NCI-H146 (cell line): ENCODE measurements at places on chromosomes 3 and 15.

DNA sequence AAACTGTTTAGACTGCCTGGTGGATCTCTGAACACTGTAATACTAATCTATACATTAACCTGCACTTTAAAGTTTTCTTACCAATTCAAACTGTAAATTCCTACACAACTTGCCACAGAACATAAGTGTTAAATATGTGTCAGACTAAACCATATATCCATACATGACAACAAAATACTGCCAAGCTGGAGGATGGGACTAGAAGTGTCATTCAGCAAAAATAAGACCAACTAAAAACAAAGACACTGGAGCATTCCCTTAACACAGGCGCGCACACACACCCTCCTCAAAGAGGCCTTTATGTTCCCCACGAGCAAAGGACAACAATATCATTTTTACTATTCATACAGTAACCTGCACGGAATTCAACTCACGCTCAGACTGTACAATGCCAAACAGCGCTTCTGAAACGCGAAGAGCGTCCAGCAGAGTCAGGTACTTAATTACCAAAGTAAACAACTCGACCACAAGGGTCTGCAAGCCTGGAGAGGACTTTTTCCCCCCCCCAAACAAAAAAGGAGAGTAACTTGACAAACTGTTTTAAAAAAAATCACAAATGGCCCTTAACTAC, 1.1 kb downstream of the DCUN1D1 start:
- peak; percentile 66 for DNase-seq

GRCh38 chr3:114700637-114701234, 406.9 kb downstream of the TIGIT start:
- no peak for DNase-seq

GRCh38 chr3:188416041-188416440, 262.1 kb downstream of the LPP start:
- no peak for DNase-seq

GRCh38 chr3:128452678-128453275, 13.9 kb downstream of the DNAJB8 start:
- DNase-seq = no peak

GRCh38 chr3:134253475-134254226, 3.0 kb upstream of the RYK start:
- no peak for DNase-seq

DNA sequence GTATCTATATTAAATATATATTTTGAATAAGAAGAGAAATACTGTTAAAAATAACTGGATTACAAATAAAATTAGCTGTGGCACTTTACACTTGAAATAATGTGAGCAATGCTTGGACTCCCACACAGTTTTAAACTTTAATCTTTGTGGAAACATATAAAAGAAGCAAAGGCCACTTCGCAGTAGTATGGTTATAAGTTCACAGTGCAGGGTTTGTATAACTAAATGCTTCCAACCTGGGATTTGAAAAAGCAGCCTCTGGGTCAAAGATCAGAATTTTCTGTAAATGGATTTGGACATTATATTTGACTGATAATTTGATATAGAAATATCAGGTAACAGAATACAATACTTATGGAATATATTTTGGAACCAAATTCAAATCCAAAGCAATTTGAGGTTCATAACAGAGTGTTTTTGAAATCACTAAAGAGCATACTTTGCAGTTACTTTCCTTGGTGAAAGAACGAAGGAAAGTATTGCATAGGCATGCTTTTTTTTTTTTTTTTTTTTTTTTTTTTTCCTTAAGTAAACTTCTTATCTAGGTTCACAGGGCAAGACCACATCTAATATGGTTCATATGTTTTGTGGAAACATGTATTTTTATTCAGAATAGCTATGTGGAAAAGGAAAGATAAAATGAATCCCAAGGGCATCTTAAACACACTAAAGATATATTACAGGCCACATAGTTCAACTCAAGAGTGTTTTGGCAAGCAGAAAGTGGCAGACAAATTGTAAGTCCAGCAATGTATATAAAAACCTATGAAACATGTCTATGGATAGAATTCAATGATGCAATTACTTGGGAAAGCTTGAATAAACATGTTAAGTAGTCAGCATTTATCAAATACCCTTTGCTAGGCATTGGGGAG, 47.1 kb upstream of the SGO1 start:
- no peak for DNase-seq

- no peak for DNase-seq
Measured at GRCh38 chr15:66310786-66311185, 17.4 kb downstream of the DIS3L start.

GRCh38 chr3:148075771-148076716, 621.7 kb upstream of the AGTR1 start:
- peak; percentile 78 for DNase-seq

DNA sequence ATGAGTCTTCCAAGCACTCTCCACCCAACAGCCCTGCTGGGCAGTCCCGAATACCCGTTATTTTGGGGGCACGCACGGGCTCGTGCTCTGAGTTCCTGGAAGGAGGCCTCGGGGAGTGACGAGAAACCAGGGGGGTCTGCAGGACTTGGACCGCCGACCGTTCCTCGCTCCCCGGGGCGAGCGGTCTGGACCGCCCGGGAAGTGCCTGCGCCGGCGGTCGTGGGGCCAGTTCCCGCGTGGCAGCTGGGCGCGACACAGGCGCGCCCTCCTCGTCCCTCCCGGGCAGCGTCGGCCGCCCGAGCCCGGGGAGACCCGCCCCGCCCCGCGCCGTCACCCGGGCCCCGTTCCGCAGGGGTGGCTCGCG, 387 bp downstream of the GNB4 start:
- no peak for DNase-seq

DNA sequence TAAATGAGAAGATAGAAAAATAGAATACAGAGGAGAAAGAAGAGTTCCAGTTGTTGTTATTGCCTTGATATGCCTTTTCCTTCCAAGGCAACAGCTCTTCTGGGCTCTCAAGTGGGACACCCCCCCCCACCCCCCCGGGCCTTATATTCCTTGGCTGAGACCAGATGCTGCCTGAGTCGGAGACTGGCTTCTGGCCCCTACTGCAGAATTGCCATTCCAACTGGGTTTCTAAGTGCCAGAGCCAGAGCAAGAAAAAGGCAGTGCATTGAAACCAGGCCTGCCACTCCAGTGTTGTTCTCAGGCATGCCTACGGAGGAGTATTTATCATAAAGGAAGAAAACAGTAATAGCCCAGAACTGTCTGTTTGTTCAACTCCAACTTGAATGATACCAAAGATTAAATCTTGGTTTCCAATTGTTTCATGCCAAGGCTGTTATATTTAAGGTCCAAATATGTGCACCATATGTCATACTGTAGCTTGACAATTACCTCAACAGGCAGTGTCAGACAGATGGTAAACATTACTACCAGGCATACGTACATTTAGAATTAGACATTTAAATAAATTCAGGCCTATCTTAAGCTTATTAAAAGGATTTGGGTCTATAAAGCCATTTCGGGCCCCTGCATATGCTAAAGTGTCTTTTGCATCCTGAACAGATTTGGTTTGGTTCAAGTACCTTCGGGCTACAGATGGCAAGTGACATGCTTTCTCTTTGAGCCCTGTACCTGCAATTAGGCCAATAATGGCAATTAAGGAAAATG, 209.9 kb upstream of the SEMA6D start:
- DNase-seq = no peak

DNA sequence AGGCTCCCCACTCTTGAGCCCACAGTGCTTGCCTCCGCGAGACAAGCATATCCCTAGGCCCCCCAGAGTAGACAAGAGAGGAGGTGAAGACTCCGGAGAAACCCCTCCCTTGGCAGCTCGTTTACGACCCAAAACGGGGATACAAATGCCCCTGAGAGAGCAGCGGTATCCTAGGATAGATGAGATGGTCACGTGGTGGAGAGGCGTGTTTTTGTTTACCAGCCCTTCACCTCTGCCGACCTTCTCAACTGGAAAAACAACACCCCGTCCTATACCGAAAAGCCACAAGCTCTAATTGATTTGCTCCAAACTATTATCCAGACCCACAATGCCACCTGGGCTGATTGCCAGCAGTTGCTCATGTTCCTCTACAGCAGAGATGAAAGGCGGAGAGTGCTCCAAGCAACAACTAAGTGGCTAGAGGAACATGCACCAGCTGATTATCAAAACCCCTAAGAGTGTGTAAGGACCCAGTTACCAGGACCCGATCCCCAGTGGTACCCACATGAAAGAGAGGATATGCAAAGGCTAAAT, 99.5 kb upstream of the OSBPL11 start:
- DNase-seq = no peak

GRCh38 chr15:99976811-99977271, 243.6 kb upstream of the LYSMD4 start:
- no peak for DNase-seq

GRCh38 chr3:108001457-108001856, 89.4 kb downstream of the CD47 start:
- DNase-seq = no peak

GRCh38 chr3:24002129-24002528, 57.0 kb downstream of the NR1D2 start:
- DNase-seq = no peak

DNA sequence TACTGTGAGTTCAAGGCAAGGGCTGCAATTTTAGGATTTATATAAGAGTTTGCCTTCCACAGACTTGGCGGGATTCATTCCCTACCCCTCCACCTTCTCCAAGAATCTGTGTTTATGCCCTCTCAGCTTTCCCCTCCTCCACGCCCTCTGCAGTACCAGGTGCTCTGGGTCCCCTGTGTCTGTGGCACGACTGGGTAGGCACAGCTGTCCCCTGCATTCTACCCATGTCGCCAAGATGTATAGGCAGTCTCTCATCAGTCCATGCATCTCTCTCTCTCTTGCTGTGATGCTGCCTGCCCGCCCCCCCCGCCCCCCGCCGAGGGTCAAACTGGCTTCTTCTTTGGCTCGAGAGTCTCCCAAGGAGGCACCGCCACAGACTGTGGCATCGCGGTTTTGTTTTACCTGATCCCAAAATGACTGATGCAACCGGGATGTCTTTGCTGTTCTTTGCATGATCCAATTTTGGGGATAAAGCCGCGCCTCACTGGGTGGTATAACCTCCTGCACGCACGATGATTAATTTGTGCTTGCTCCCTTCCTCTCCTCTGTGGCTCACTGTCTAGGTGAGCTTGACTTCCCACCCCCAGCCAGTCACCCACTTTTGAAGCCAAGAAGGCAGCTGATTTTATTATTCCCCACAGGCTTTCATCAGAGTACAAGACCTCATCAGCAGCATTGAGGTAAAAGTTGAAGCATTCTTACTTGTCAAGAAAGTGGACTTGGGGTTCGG, 43.7 kb downstream of the EFCAB12 start:
- no peak for DNase-seq

DNA sequence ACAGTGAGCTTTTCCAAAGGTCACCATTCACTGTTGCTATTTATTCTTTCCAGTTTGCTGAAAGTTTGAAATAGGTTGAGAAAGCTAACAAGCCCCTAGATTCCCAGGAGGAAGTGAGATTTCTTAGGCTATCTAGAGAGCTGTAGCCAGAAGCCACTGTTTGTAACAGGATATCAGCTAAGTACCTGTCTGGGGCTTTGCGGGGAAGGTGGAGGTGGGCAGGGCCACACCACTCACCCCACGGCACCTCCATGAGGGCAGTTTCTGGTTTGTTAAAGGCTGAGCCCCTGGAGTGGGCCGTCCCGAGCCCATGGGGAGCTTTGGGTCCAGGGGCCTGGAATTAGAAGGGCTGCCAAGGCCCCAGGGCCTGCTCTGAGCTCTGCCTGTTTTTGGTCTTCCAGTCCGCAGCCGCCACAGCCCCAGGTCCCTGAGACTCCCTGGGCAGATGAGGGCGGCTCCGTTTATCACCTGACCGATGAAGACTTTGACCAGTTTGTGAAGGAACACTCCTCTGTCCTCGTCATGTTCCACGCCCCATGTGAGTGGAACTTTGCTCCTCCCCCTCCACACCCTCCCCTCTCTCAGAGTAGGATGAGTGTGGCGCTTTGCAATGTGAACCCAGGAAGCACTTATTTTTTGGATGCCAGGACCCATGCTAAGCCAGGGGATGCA, 63.4 kb downstream of the PDIA5 start:
- no peak for DNase-seq

DNA sequence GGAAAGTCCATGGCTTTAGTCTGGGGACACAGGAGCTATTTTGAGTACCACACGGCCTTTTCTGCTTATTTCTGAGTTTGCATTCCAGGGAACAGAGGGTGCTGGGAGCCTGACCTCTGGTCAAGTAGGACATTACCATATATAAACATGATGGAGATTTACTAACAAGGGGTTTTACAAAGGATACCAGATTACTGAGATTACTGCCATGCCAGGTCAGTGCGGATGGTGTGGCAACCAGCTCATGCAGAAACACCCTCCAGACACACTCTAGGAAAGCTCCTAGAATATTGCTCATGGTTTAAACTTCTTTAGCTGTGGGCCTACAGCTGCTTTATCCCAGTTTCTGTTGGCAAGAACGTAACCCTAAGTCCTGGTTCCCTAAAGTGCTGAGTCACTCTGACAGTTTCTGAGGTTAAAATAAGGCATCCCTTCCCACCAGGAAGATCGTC, 54.3 kb upstream of the AGTR1 start:
- no peak for DNase-seq

DNA sequence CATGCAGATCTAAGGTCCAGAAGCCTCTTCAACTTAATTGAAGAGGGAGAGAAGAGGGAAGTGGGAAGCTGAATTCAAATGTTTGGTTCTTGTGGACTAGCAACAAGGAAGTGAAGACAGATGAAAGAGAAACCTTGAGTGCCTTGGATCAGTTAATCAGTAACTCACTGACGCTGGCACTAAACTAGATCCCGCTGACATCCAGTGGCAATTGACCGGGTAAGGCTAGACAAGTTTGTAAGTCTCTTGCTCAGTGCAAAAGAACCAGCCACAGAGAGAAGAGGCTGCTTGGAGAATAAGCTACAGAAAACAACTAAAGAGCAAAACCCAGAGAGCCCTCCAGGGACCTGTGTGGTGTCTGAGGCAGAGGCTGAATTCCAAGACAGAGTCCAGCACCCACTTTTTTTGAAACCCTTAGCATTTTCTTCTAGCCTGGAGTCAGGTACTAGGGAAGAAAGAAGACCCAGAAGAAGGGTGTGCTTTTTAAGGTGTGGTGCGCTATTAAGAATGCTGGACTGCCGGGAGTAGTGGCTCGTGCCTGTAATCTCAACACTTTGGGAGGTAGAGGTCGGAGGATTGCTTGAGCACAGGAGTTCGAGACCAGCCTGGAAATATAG, 6.9 kb downstream of the PLCH1 start:
- DNase-seq = no peak

DNA sequence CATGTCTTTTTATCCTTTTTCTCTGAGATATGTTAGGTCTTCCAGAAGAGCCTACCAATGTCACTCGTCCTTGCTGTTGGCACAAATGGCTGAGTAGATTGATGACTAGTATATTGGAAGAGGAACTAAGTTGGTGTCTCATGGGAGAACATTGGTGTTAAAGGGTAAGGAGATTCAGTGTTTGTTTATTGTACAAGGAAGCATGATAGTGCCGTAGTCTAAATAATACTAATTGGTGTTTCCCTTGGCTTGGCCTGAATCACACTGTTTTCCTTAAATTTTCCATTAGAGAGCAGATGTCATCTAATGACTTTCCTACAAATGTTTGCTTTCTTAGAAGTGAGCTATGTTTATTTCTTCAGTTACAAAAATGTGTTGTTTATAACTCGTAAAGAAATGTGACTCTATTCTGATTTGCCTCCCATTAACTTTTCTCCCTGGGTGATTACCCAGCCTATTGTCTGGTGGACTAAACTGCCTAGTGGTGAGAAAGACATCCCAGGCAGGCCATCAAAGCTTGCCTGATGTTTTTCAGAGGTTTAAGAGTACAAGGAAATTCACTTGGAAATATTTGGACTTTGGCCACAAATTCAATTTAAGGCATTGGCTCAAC, 28.7 kb downstream of the ADAMTSL3 start:
- DNase-seq = no peak

- DNase-seq = peak; percentile 99
Measured at GRCh38 chr3:182436547-182436946, 356.8 kb upstream of the ATP11B start.

- no peak for DNase-seq
Measured at GRCh38 chr3:9173445-9173844, 76.0 kb downstream of the SRGAP3 start.
